Activated CD4-positive, alpha-beta memory T cell treated with anti-CD3 and anti-CD28 coated beads, Interleukin-2, amount 10 ng/mL, durations not matched to agents 7 days and 5 days (primary cell): ENCODE measurements at places on chromosomes 4 and X. TPM values are rescaled to one million over a fixed set of nuclear protein-coding genes. Genes with fewer than 3 reads are reported as not detected.

DNA sequence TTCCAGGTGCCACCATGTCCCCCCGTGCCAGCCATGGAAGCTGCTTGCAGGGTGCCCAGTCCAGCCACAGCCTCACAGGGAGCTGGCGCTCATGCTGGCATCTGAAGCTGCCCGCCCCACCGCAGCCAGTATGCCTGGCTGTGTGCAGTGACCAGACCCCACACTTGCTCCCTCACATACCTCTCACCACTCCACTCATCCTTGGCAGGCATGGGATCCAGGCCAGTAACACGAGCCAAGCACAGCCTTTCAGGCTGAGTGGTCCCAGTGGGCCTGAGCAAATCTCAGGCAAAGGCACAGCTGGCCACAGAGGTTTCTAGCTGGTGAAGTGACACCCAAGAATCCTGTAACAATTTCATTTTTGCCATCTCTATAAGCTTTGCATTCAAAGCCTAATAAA lies 48.4 kb upstream of the SEC24B start:
- H3K27me3 ChIP-seq, result peaks cover 12% of the 10 kb centered on the region
- no peaks in the 10 kb centered on the region for H3K4me1 ChIP-seq
- no peak overlapping the region for H3K4me3 ChIP-seq
- no peak for DNase-seq
- no peaks in the 10 kb centered on the region for H3K36me3 ChIP-seq

DNA sequence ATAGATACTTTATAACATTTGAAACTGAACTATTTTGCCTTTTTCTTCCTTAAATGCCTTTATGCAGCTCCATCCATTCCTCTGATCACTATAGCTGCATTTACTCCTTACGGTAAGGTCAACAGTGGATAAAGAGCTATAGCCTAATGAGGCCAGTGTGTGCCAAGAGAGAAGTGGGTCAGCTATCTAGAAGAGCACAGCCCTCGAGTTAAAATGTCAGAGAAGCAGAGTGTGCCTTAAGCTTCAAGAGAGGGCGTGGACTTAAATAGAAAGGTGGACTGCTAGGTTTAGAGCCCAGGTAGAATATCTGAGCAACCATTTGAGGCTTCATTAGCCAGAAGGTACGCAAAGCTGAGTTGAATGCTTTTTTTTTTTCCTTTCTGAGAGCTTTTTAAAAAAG lies 347.4 kb downstream of the BMPR1B start:
- H3K36me3 ChIP-seq, result no peaks in the 10 kb centered on the region
- no peak overlapping the region for H3K27ac ChIP-seq
- DNase-seq, result no peak
- H3K27me3 ChIP-seq, result no peaks in the 10 kb centered on the region

DNA sequence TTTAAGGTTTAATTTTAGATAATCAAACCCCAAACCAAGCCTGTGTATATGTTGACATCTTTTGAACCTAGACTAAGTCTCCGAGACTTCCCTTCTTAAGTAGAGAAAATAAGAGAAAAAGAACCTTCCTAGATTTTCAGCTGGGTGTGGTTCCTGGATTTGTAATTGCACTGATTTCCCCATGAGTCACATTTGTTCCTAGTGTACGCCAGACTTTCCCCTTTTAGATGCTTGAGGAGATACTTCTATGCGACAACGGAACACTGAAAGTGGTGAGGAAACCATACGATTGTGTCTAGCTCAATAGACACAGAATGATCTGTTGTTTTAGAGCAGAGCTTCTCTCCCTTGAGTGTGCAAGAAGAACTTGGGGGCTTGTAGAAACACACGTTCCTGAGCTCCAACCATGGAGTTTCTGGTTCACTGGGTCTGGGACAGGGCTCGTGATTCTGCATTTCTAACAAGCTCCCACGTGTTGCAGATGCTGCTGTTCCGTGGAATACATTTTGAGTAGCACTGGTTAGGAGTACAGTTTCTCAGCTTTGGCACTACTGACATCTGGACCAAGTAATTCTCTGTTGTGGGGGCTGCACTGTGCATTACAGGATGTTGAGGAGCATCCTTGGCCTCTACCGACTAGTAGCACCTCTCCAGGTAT lies 87.1 kb downstream of the AMELX start:
- DNase-seq, result no peak
- no peaks in the 10 kb centered on the region for H3K4me1 ChIP-seq
- no peak overlapping the region for H3K27ac ChIP-seq
- H3K27me3 ChIP-seq, result no peaks in the 10 kb centered on the region
- no peak overlapping the region for H3K4me3 ChIP-seq
- H3K36me3 ChIP-seq, result no peaks in the 10 kb centered on the region

The MCF2 gene
- total RNA-seq, result 0.40 TPM

The GAGE12D gene
- total RNA-seq, result not detected

The EFNB1 gene
- 6.2 TPM for total RNA-seq

DNA sequence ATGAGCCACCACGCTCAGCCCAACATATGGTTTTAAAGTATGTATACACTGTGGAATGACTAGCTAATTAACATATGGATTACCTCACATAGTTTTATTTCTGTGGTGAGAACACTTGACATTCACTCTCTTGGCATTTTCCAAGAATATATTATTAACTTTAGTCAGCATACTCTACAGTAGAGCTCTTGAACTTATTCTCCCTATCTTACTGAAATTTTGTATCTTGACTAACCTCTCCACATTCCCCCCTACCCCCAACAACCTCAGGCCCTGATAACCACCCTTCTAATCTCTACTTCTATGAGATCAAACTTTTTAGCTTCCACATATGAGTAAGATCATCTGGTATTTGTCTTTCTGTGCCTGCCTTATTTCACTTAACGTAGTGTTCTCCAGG lies 38.6 kb upstream of the AGA start:
- peaks cover 11% of the 10 kb centered on the region for H3K4me1 ChIP-seq
- H3K27ac ChIP-seq, result no peak overlapping the region
- H3K27me3 ChIP-seq, result no peaks in the 10 kb centered on the region
- no peaks in the 10 kb centered on the region for H3K36me3 ChIP-seq

DNA sequence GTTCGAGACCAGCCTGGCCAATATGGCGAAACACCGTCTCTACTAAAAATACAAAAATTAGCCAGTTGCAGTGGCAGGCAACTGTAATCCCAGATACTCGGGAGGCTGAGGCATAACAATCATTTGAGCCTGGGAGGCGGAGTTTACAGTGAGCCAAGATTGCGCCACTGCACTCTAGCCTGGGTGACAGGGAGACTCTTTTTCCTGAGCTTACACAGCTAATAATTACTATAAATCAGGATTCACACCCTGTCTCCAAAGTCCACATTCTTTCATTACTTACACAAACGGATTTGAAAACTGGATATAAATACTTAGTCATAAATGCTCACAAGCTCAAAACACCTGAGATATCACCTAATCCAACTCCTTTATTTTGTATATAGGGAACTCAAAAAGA lies 151.6 kb downstream of the LRBA start:
- DNase-seq, result no peak
- peaks cover 3% of the 10 kb centered on the region for H3K36me3 ChIP-seq
- H3K27me3 ChIP-seq, result no peaks in the 10 kb centered on the region
- H3K4me3 ChIP-seq, result no peak overlapping the region
- no peak overlapping the region for H3K27ac ChIP-seq
- H3K4me1 ChIP-seq, result no peaks in the 10 kb centered on the region

DNA sequence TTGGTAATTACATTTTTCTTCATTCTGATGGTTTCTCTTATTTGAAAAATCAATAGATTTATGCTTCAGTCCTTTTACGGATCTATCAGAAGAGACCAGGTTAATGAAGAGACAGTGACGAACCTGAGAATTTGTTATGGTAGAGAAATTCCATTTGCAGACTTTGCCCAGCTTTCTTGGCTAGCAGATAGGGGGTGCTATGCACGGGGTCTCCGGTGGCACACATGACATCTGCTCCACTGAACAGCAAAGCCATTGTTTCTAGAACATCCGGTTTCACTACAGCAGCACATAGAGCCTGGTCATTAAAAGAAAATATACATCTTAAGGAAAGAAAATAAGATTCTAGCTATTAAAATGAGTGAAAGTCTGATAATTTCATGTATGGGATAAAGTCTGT lies 85.1 kb downstream of the ARAP2 start:
- DNase-seq, result no peak
- H3K36me3 ChIP-seq, result peaks cover 66% of the 10 kb centered on the region
- H3K4me1 ChIP-seq, result peaks cover 17% of the 10 kb centered on the region

GRCh38 chr4:79472036-79472435 lies 64.0 kb upstream of the GK2 start:
- H3K36me3 ChIP-seq, result no peaks in the 10 kb centered on the region
- H3K4me1 ChIP-seq, result no peaks in the 10 kb centered on the region
- DNase-seq, result no peak
- no peak overlapping the region for H3K27ac ChIP-seq
- H3K4me3 ChIP-seq, result no peak overlapping the region

- no peaks in the 10 kb centered on the region for H3K4me1 ChIP-seq
- H3K27ac ChIP-seq, result no peak overlapping the region
- H3K4me3 ChIP-seq, result no peak overlapping the region
- peak; percentile 32 for DNase-seq
- peaks cover 3% of the 10 kb centered on the region for H3K27me3 ChIP-seq
These were observed 15.3 kb downstream of the CPZ start for GRCh38 chr4:8607603-8608481.

DNA sequence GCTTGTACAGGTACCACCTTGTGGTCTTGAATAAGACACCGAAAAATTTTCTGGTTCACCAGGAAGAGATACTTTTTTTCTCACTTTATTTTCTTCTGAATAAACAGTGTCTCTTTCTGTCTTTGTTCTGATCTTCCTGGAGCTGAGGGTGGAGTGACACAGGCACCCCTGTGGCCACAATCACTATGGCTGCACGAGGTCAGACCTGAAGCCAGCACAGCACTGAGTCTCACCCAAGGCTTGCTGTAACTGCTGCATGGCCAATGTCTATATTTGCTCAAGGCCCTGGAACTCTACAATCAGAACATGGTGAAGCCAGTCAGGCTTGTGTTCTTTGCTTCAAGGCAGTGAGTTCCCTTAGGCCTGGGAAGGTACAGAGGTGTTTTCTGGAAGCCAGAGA lies 87.2 kb downstream of the GPR174 start:
- peaks cover 6% of the 10 kb centered on the region for H3K4me1 ChIP-seq
- H3K27me3 ChIP-seq, result no peaks in the 10 kb centered on the region
- no peak for DNase-seq
- H3K27ac ChIP-seq, result no peak overlapping the region
- peaks cover 36% of the 10 kb centered on the region for H3K36me3 ChIP-seq

GRCh38 chr4:8255698-8256441 lies 13.7 kb upstream of the HTRA3 start:
- H3K27me3 ChIP-seq, result no peaks in the 10 kb centered on the region
- H3K36me3 ChIP-seq, result no peaks in the 10 kb centered on the region
- no peak for DNase-seq
- no peak overlapping the region for H3K4me3 ChIP-seq
- no peaks in the 10 kb centered on the region for H3K4me1 ChIP-seq

DNA sequence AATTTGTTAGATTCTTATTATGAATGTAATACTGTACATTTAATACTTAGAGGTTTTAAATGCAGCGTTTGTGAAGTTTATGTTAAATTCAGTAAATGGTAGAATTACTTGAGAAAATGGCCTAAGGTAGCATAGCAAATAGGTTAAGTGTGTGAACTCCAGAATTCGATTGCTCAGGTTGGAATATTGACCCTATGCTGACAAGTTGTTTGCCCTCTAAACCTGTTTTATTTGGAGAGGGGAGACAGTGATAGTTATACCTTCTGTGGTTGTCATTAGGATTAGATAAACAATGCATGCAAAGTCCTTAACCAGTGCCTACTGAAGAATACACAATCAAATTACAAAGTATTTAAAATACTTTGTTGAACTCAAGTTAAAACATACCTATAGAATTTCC lies 5.4 kb downstream of the ADAD1 start:
- H3K27me3 ChIP-seq, result no peaks in the 10 kb centered on the region
- no peaks in the 10 kb centered on the region for H3K4me1 ChIP-seq
- DNase-seq, result no peak
- H3K36me3 ChIP-seq, result no peaks in the 10 kb centered on the region

GRCh38 chr4:71404049-71404448 lies 65.2 kb downstream of the SLC4A4 start:
- H3K4me1 ChIP-seq, result no peaks in the 10 kb centered on the region
- H3K27me3 ChIP-seq, result no peaks in the 10 kb centered on the region
- peaks cover under 1% of the 10 kb centered on the region for H3K36me3 ChIP-seq
- no peak overlapping the region for H3K27ac ChIP-seq
- H3K4me3 ChIP-seq, result no peak overlapping the region

DNA sequence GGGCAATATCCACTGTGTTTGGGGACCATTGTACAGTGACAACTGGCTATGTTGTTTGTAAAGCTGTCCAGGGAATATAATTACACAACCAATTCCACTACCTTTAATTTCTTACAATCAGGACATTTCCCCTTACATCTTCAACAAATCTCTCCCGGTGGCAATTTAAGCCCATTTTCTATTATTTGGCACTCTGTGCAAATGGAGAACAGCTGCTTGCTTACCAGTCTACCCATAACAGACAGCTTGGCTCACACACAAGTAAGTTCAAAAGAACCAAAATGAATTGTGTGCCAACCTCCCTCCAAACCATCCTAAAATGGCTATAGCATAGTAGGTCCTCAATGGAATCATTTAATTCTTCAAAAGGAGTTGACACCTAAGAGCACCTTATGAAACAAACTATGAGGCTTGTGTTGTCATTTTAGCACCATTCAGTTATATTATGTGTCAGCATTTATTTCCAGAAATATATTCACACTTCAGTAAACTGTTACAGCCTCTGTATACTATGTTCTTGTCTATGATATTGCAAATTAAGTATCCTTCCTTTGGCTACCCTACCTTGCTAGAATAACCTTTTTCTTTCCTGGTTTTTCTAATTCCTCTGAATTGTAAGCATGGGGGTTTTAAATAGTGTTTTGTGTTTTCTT lies 18.4 kb downstream of the GABRA4 start:
- H3K4me1 ChIP-seq, result no peaks in the 10 kb centered on the region
- H3K27ac ChIP-seq, result no peak overlapping the region
- DNase-seq, result no peak
- no peak overlapping the region for H3K4me3 ChIP-seq
- peaks cover 6% of the 10 kb centered on the region for H3K27me3 ChIP-seq
